ENCODE measurements at places on chromosomes 5 and 9.

- no peak for DNase-seq
Measured at GRCh38 chr5:83049370-83049885, 27.8 kb downstream of the TMEM167A start.

GRCh38 chr5:57360871-57361270 lies 121.7 kb downstream of the ACTBL2 start:
- no peak for DNase-seq

- DNase-seq: peak; percentile 51
Measured at GRCh38 chr9:114177423-114178064, 22.2 kb downstream of the COL27A1 start.

GRCh38 chr5:156482818-156483217 lies 155.9 kb downstream of the SGCD start:
- no peak for DNase-seq

DNA sequence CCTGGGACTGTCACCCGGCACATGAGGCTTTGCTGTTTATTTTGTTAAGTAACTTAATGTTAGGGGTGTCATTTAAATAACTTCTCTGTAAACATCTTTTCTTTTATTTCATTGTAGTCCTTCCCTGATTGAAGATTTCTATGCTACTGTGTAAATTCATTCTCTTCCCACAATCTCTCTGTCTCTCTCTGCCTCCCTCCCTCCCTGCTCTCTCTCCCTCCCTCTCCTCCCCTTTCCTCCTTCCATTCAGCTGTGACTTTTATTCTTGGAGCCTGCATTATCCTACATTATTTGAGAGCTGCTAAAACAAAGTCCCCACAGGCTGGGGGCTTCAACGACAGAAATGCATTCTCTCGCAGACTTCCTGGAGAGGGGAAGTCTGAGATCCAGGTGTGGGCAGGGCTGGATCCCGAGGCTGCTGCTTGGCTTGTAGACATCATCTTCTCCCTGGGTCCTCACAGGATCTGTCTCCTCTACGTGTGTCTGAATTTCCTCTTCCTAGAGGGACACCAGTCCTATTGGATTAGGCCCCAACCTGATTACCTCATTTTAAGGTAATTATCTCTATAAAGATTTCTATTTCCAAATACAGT lies 18.4 kb downstream of the UBE2QL1 start:
- no peak for DNase-seq

DNA sequence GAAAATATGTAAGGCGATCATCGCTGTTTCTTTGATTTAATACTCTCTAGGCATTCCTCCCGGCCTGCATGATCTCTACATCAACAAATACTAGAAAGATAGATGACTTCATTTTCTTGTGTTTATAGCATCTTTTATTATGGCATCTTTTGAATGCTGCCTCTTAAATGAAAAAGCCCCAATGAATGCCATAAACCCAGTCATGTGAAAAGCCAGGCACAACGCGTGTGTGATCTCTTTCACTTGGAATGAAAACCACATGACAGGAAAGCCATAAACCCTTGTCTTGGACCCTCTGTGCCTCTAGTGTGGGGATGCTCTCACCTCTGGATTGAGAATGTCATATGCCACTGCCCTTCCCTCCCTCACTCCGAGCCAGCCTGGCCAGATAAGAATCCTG lies 476.2 kb downstream of the SEMA5A start:
- DNase-seq: no peak

DNA sequence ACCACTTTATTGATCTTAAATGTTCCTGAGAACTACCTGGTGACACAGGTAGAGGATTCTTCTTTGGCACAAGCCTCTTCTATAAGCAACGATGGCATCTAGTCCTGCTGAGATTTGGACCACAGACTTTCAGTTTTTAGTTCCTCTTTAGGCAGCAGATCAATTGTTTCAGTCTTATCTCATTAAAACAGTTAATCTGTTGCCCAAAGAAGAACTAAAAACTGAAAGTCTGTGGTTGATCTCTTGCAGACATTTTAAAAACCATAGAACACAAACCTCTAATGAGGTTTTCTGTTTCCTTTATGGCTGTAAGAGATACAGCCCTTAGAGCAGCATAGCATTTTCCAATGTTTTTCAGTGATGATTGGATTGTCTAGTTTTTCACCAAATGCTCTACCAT lies 480.9 kb downstream of the MTRR start:
- no peak for DNase-seq

GRCh38 chr9:111945216-111945615 lies 48.6 kb downstream of the UGCG start:
- DNase-seq: no peak

GRCh38 chr9:116434314-116434713 lies 252.8 kb upstream of the TRIM32 start:
- DNase-seq: no peak

GRCh38 chr5:117667105-117667504 lies 1092.5 kb upstream of the SEMA6A start:
- no peak for DNase-seq

- no peak for DNase-seq
Measured at GRCh38 chr9:118455788-118456187, 751.6 kb downstream of the TLR4 start.

- DNase-seq: no peak
Measured at GRCh38 chr5:3304346-3304745, 291.3 kb upstream of the IRX1 start.

GRCh38 chr5:38803246-38803645 lies 42.6 kb upstream of the OSMR start:
- DNase-seq: no peak

DNA sequence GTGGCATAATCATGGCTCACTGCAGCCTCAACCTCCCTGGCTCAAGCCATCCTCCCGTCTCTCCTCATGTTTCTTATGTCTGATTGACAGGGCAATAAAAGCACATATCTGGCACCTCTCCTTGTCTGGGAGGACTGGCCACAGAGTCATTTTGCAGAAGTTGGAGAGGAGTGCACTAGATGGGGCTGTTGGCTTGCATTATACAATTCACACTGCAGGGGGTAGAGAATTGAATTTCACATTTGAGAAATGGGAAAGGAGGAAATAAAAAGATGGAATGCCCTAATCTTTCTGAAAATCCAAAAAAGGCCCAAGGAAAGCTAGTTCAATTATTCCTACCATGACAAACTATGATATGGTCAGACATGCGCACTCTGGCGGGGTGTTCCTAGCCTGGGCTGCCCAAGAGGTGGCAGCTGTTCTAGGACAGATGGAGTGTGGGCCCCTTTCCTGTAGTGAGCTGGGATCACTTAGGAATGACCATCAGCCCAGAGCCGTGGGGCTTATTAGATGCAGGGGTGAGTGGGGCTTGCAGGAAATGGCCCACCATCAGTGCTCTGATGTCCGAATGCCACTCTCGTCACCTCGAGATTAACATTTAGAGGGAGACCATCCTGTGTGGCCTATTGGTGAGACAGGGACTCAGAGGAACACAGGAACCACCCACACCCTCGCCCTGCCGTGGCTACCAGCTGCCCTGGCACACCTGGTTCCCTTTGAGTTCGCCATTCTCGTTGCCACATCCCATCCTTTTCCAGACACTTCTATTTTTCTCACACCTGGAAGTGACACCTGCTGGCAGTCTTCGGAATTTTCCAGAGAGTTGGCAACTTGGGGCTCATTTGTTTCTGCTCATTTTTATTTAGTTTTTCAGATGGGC lies 21.8 kb upstream of the ANKRD18A start:
- peak; percentile 60 for DNase-seq

- peak; percentile 84 for DNase-seq
Measured at GRCh38 chr9:14372437-14373335, 58.7 kb upstream of the NFIB start.

DNA sequence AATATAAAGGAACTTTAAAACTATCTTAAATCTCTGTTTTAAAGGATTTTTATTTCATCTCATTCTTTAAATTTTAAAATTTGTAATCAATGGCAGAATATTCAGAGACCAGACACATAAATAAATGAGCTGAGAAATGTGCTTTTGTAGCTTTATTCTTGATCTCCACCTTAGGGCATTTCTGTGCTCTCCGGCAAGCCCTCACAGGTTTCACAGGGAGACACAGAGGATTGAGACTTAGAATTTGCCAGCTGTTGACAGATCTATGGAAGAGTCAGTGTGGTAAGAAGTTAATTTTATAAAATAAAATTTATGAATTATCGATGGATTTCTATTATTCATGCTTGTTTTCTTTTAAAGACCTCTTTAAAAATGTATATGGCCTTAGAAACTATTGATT lies 206.8 kb downstream of the CD180 start:
- peak; percentile 81 for DNase-seq

DNA sequence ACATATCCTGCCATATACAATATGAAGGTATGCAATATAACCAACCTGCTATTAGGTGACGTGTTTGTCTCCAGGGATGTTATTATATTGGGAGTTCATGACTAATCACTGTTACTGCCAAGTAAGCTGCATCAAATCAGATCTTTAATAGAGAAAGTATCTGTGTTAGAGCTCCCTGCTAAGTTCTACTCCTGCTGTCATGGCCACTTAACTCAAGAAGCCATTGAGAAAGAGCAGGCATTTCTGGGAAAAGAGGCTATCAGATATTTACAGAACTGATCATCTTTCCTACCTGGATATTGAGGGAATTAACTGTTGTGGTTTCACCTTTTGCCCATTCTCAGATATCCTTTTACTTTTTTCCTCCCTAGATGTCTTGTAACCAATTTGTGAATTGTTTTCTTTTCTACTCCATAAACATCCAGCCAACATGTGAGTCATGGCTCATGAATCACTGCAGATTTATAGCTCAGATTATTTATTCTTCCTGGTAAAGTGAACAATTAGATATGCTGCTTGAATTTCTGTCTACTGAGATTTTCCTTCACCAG lies 634.8 kb upstream of the FAM174A start:
- DNase-seq: peak; percentile 58

DNA sequence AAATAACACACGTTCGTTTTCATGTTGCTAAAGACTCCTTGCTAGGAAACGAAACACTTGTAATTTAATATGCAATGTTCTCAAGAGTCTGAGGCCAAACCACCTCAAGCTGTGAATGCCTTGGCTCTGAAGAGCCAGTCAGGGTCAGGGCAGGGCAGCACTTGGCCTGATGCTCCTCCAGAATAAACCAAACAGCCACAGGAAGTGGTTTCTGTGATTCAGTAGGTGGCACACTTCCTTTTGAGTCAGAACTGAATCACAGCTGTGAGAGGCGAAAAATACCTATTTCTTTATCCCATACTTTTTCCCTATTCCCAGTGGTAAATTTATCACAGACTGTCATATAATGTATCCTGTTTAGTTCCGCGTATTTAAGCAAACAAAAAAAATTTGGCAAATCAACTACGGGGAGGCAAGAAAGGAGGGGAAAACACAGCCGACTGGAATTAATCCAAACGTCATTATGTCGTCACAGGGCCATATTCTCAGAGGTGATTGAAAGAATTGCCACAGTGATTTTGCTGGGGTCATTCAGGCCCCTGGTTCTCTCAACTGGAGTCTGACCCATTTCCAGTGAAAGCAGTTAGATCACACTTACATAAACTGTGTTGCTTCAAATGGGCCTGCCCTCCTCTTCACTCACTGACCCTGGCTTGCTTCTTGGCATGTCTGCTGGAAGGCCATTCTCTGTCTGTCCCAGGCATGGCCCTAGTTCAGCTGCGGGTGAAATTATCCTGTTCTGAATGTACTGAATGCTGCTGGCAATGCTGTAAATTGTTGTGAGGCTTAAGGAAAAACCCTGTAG lies 71.2 kb downstream of the ARRDC3 start:
- DNase-seq: peak; percentile 93

All from epithelial cell of esophagus (primary cell).